Esophagus squamous epithelium (tissue), 5 donors: ENCODE measurements at places on chromosomes 5 and 9. TPM values are rescaled to one million over a fixed set of nuclear protein-coding genes. Genes with fewer than 3 reads are reported as not detected.

DNA sequence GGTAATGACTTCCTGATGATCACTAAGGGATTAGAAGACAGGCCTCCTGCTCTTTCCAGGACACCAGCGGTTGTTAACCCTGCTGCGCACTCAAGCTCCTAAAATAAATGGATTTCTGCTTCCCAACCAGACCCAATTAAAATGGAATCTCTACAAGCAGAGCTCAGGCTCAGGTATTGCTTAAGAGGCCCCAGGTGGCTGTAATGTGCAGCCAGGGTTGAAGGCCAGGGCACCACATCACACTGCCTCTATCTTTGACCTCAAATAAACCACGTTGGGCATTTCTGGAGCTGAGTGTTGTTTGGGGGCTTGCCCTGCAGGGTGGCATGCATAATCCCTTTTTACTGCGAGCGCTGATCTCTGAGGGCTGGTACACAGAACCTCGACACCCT is 108.0 kb downstream of the FBXO38 start:
- no peak for DNase-seq

GRCh38 chr9:130173666-130173983 is 1.4 kb downstream of the NCS1 start:
- DNase-seq: no peak

GRCh38 chr9:78811622-78812276 is 514.8 kb downstream of the PSAT1 start:
- no peak for DNase-seq

IQGAP2 gene
- total RNA-seq: 3.1 TPM
